NCI-H446 (cell line): ENCODE measurements at places on chromosomes 11 and 22.

DNA sequence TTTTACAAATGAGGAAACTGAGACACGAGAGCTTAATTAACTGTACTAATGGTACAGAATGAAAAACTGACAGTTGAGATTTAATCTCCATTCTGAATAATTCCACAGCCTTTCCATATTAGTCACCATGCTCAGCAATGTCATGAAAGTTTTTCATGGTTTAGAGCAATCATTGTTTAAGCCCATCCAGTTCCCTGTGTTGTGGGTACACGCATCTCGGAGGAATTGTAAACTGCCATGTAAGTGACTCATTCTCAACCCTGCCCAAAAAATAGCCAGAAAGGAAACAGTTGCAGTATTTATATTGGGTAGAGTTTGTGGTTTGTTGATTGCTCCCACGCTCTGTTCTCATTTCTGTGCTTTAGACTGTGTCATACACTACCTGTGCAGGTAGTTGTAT is 1790.8 kb downstream of the LRRC4C start:
- DNase-seq = no peak

- no peak for DNase-seq
Observed at GRCh38 chr22:24977370-24978221, 25.1 kb downstream of the KIAA1671 start.

DNA sequence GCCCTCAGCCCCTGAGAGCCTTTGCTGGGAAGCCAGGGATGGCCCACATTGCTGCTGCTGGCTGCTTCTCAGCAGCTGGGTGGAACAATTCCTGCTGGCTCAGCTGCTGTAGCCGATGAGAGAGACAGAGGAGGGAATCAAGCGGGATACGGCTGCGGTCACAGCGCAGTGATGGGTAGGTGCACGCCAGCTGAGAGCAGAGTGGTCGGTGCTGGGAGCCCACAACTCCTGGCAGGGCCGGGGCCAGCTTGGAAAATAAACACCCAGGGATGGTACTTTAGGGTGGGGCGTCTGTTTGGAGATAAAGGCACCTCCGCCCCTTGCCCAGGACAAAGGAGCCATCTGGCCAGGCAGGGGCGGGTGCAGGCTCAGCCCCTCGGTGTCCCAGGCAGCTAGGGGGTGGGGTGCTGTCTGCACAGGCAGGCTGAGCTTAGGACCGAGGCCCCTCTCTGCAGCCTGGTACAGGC is 480.5 kb downstream of the MIAT start:
- no peak for DNase-seq

DNA sequence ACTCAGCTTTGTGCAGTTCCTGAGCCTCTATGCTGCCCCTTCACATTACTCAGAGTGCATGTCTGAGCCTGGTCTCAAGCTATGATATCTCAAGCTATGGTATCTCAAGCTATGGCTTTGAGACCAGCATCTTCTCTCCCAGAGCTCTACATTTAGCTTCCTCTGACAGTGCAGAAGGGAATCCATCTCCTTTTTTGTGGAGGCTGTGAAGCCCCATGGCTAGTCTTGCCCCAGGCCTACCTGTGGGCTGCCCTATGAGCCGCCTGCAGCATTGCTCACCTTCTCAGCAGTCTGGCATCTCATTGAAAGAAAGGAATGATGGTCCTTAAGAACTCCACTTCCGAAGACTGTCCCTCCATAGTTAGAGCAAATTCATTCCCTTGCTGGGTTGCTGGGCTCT is 12.6 kb downstream of the PGAP2 start:
- DNase-seq = no peak

DNA sequence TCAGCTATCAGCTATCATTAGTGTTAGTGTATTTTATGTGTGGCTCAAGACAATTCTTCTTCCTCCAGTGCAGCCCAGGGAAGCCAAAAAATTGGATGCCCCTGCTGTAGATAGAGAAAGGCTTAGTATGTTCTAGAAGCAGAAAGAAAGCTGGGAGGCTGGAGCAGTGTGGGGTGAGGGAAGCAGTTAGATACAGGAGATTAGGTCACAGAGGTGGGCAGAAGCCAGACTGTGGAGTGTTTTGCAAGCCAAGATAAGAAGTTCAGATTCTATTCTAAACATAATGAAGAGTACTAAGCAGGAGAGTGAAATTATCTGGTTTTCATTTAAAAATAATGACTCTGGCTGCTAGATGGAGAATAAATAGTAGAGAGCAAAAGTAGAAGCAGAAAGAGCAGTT is 381.7 kb downstream of the DCDC1 start:
- no peak for DNase-seq

DNA sequence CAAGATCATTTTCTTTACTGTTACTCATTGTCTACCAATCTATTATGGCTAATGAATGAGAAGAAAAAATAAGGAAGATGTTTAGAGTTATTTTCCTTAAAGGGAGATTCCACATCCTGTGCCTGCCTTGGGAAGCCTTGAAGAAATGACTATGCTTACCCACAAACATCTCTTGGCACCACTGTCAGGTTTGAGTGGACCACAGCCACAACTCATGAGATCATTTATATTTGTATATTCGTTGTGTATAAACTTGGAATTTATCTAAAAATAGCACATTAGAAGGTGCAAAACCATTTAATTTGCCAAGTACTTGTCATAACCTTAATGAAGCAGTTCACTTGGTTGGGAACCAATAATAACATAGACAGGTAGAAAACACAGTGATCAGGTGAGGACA is 740.8 kb downstream of the DLG2 start:
- DNase-seq = no peak

DNA sequence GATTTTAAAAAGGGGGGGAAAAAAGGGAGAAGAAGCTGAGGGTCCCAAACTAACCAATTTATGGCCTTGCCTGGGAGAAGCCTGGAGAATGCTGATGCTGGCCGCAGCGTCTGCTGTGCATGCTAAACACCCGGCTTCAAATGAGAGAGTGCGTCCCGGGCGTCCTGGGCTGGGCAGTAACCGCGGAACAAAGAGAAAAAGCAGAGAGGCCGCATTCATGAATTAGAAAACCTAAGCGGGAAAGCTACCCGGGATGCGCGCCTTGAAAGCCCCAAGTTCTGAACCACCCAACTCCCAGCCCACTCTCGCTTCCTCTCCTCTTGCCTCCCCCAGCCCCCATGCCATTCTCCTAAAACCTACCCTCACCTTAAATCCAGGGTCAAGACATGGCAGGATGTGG is 6.5 kb downstream of the MN1 start:
- no peak for DNase-seq
